ENCODE measurements at places on chromosomes 11 and 22.
A peak's percentile ranks its signal among the peaks of the same experiment; 100 is the strongest.

- no peak for DNase-seq
These were observed 184.4 kb upstream of the NCAM1 start for GRCh38 chr11:112776834-112777233.

DNA sequence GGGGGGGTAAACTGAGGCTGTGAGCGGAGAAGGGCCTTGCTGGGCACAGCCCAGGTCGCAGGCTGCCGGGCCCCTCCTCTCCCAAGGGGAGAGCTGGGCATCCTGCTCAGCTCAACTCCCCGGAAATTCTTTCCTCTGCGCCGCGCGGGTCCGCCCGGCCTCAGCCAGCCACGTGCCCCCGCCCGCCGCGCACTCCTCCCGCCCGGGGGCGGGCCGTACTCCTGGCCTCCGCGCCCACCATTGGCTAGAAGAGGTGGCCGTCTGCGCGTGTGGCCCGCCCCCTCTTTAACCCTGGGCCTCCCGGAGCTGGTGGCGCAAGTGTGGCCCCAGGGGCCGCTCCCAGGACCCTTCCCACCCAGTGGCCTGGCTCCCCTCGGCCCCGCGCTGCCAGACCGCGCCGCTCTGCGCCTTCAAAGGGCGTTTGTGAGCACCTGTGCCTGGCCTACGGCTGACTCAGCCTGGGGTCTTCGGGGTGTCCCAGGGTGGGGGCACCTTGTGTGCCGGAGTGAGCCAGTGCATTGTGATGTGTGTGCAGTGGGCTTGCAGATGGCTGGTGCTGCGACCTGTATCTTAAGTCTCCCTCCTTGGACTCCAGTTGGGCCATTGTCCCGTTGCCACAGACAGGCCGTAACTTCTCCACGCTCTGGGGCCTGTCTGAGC lies 2.0 kb downstream of the MRGPRF start:
- peak; percentile 58 for DNase-seq

GRCh38 chr11:35800970-35801953 lies 138.7 kb downstream of the TRIM44 start:
- no peak for DNase-seq

- no peak for DNase-seq
These were observed 29.0 kb upstream of the ALX4 start for GRCh38 chr11:44338698-44339529.

DNA sequence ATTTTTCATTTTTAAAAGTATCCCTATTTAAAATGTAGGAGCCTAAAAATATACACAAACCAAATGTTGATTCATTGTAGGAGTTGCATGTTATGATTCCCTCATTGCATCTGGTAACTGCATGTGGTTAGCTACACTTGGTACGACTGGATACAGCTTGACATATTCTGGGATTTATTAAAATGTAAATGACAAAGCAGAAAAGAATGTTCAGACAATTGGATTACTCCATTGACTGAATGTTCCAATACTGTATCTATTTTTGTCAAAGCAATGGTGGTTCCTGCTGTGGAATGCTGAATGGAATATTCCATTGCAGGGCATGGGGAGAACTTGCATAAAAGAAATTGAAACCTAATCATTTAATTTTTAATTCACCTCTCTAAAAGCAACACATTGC lies 30.8 kb downstream of the BLID start:
- DNase-seq, result no peak

All from neural crest cell (in vitro differentiated cells).